Suppressor macrophage treated with lipopolysaccharide for 4 hours (primary cell): ENCODE measurements at places on chromosomes 6 and 20.

- no peak for DNase-seq
These were observed 63.0 kb upstream of the MRAP2 start for GRCh38 chr6:83970582-83970981.

DNA sequence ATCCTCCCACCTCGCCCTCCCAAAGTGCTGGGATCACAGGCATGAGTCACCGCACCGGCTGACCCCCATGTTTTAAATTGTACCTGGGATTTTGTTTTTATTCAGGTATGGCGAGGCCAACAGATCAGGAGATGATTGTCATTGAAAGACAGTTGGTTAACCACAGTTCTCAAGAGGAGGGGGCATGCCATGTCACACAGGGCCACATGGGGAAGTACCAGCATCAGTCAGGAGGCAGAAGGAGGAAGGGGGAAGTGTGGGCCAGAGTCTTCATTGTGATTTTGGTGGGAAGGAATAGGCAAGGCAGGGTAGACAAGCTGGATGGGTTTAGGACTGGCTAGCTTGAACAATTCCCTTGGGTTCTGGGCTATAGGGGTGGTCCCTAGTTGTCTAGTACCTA is 9.9 kb upstream of the MMP9 start:
- DNase-seq, result peak; percentile 83

DNA sequence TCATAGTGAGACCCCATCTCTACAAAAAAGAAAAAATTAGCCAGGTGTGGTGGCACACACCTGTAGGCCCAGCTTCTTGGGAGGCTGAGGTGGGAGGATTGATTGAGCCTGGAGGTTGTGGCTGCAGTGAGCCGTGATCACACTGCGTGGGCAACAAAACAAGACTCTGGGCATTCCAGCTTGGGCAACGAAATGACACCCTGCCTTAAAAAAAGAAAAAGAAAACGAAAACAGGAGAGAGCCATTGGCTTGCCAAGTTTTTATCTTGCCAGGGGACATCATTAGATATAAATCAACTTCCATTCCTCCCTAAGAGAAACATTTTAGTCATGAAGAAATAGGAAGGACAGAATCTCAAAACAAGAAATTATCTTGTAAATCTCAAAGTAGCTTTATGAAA is 109.5 kb downstream of the MAP3K7 start:
- DNase-seq, result no peak

DNA sequence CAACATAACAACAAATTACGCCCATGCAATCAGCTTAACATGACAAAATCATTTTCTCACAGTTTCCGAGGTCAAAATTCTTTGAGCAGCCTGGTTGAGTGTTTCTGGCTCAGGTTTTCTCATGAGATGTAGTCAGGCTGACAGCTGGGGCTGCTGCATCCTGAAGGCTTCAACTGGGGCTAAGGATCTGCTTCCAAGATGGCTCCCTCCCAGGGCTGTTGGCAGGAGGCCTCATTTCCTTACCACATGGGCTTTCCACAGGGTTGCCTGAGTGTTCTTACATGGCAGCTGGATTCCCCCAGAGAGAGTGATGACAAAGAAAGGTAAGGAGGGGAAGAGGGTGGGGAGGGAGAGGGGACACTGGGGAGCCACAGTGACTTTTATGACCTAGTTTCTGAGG is 63.1 kb upstream of the NNAT start:
- no peak for DNase-seq

DNA sequence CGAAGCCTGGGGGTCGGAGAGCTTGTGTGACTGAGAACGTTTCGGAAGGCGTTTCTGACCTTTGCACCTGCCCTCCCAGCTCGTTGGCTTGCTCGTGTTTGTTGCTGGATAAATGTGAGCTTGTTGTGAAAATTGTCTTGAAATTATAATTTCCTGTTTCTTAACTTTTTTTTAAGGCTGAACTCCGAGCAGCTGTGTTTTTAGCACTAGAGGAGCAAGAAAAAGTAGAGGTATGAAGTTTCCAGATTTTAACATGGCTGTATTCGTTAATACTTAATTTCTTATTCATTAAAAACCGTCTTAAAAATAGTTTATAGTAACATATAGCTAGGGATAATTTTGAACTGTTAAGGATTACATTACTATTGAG is 672 bp downstream of the CEP43 start:
- DNase-seq, result no peak

- no peak for DNase-seq
These were observed 129.9 kb downstream of the MRPL14 start for GRCh38 chr6:43997345-43997677.

DNA sequence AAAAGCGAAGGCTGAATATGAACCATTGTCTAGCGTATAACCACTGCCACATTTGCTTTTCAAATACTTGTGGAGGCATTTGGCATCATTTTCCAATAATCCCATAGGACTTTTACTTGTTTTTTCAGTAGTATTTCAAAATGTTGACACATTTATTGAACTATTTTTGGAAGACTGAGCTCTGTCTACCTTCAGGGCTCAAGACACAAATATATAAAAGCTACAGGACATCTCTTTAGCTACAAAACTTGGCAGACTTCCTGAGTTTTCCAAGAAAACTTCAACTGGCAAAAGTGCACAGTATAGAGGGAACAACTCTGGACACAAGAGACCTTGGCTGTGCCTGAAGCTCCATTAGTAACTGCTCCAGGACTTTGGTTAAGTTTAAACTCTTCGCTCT is 13.4 kb downstream of the EPB41L2 start:
- no peak for DNase-seq

DNA sequence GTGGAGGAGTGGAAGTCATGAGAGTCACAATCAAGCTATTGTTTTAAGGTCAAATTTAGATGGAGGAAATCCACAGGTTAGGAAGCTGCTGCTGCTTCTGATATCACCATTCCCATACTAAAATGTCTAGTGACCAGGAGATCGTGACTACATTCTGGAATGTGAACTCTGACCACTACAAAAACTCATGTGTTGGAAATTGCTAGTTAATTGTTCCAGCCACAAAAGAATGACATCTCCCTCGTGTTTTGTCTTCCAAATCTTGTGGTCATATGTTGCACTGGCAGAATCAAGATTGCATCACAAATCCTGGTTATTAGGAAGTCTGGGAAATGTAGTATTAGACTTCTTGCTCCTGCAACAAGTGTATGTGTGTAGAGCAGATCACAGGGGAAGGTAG is 441.9 kb downstream of the CD109 start:
- DNase-seq, result no peak

- DNase-seq, result no peak
These were observed 93.0 kb downstream of the ADTRP start for GRCh38 chr6:11685481-11686093.

GRCh38 chr20:57106692-57107091 is 159.7 kb downstream of the BMP7 start:
- DNase-seq, result no peak

GRCh38 chr20:51017251-51017650 is 5.7 kb downstream of the KCNG1 start:
- no peak for DNase-seq

DNA sequence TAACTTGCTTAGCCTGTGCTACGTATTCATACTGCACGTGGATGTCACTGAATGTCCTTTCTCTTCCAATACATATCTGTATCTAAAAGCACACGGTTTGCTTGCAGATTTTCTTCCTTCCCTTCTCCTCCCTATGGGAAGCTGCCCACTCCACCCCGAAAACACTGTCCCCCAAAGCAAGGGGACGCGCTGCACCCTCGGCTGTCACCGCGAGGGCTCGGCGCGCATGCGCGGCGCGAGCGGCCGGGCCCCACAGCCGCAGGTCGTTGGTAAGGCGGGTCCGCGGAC is 659 bp downstream of the TMX4 start:
- peak; percentile 78 for DNase-seq

DNA sequence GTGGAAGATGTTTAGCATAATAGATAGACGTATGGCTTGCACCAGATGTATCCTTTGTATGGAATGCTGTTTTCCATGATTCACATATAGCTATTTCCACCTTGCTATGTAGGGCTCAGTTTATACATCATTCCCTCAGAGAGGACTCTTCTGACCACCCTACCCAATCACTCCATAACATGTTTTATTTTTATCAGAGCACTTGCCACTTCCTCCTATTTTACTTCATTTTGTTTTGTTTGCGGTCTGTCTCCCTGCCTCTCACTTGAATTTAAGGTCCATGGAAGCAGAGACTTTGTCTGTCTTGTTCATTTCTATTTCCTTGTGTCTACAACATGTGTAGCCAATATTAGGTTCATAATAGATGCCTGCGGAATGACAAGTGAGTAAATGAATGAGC is 266.9 kb upstream of the CITED2 start:
- no peak for DNase-seq

- DNase-seq, result no peak
These were observed 54.2 kb upstream of the OPRM1 start for GRCh38 chr6:153984811-153985210.

DNA sequence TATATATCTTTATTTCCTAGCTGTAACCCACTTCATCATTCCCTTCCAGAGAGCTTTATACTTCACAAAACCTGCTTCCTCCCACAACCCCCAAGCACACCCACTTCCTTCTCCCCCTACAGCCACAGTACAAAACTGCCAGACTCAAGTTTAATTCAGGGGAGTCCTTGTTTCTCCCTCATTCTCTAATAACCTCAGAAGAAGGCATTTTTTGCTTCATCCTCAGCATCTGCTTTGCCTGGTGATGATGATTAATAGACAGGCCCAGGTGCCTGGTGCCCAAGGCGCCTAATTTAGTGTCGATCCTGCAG is 414.3 kb downstream of the KIF16B start:
- no peak for DNase-seq

DNA sequence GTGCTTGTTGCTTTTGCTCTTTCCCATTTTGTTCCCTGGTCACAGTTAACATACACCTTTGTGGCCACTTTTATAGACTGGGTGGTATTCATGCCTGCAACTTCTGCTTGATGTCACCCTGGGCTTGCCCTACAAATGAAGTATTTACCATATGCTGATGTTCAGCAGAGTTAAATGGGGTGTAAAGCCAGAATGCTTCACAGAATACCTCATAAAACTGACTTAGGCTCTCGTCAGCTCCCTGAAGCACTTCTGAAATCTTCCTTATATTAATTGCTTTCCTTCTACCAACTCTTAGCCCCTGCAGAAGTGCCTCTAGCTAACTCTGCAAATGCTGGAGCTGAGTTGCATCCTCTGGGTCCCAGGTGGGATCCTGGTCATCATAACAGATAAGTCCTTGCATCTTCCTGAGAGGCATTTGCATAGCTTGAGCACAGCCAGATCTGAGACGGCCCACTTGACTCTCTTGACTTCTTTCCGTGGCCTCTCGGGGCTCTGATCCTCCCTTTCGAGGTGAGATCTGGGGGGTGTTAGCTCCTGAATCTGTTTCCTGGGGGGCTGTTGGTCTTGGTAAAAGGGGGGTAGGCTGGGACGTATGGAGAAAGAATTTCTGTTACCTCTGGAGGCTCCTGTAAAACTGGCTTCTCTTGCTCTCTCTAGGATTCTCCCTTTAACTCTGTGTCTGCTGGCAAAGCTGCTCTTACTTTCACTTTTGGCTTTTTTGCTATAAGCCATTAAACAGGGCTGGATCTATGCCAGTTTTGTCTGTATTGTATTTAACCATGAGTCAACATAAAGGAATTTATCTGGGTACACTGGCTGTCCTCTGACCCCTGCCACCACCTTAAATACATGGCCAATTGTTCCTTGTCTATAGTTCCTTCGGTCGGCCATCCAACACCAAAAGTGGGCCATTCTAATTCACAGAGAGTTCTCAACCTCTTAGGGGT is 223.0 kb upstream of the SYNCRIP start:
- DNase-seq, result peak; percentile 10

DNA sequence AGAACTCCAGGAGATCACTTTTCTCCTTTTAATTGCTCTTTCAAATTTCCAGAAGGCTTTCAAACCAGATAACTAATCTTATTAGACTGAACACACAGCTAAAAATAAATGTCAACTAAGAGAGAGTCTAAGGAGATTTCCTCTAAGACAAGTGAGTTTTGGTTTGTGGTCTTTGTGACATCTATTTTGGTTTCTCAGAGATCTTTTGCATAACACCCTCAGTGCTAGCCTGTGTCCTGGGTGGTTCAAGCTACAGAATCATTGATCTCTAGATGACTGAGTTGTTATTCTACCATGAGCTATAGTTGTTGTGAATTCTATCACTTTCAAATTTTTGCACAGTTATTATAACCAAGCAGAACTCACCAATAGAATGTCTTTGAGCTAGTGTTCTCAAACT is 49.1 kb upstream of the PLCB4 start:
- DNase-seq, result no peak

GRCh38 chr20:36173451-36173933 is 19.0 kb downstream of the EPB41L1 start:
- DNase-seq, result peak; percentile 31

DNA sequence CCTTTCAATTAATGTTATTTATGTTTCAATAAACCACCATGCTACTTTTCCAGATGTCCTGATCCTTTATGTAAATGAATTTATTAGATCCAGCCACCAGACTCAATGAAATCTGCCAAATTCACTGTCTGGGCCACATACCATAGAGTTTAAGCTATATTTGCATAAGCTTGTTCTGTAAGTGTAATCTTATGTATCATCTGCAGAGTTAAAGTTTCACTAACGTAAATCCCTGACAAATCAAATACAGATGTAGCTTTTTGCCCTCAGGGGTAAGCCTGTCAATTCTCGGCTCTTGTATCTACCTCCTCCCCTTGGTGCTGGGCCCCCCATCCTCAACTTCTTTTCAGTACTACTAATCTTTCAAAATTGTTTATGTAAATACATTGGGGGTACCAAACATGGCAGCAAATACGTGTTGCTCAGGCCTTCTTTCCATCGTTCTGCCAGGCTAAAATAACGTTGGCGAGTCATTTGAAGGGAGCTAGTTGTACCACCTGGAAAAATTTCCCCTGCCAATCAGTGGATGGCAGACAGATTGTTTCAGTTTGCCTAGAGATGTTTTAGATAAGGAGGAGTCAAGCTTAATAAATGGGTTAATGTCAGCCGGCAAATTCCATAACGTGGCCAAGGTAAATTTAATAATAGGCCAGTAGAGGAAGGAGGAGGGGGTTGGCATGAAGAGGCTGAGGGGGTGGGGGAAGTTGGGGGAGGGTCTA is 79.6 kb downstream of the RPS12 start:
- no peak for DNase-seq

DNA sequence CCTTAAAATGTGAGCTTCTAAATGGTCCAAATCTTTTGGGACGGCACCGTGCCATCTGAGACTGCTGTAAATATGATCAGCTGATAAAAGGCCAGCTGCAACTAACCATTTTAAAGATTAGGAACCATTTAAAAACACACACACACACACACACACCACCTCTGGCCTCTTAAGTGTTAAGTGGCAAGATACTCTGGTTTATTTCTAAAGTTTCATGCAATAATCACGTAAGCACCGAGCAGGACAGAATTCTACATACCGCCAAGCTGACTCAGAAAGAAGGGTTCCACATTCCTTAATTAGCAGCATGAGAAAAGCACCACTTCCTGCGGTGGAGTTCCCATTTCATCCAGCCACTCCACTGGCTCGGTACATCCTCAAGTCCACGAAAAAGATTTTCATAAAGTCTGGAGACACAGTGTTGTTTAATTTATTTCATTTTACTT is 17.8 kb upstream of the ZNF217 start:
- peak; percentile 87 for DNase-seq

GRCh38 chr6:133341607-133342158 is 100.5 kb downstream of the EYA4 start:
- no peak for DNase-seq

- DNase-seq, result no peak
These were observed 27.0 kb upstream of the ZBP1 start for GRCh38 chr20:57647006-57647932.

GRCh38 chr20:34848597-34848996 is 23.1 kb upstream of the NCOA6 start:
- DNase-seq, result no peak

- DNase-seq, result peak; percentile 1
These were observed 34.0 kb upstream of the BMP6 start for GRCh38 chr6:7691675-7692452.
